GM23338 (cell line): ENCODE measurements at places on chromosomes 7 and 10.
A peak's percentile ranks its signal among the peaks of the same experiment; 100 is the strongest.

- DNase-seq = no peak
Measured at GRCh38 chr7:158002486-158003080, 585.0 kb downstream of the PTPRN2 start.

DNA sequence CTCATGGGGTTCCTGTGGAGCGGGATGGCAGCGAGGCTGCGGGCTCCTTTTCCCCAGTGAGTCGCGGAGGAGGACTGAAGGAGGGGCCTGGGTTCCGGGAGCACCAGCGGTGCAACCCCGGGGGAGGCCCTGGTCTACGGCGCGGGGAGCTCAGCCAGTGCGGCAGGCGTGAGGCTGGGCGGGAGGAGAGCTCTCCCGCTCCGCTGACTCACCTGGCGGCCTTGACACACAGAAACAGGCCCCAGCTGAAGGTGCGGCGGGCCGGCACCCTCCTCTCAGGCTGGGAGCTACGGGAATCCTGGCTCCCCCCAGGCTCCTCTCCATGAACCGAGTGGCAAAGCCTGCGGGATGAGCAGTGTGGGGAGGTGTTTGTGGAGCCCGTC, 6.8 kb upstream of the NOM1 start:
- DNase-seq = peak; percentile 72

GRCh38 chr7:103412151-103412550, 33.9 kb downstream of the SLC26A5 start:
- no peak for DNase-seq

DNA sequence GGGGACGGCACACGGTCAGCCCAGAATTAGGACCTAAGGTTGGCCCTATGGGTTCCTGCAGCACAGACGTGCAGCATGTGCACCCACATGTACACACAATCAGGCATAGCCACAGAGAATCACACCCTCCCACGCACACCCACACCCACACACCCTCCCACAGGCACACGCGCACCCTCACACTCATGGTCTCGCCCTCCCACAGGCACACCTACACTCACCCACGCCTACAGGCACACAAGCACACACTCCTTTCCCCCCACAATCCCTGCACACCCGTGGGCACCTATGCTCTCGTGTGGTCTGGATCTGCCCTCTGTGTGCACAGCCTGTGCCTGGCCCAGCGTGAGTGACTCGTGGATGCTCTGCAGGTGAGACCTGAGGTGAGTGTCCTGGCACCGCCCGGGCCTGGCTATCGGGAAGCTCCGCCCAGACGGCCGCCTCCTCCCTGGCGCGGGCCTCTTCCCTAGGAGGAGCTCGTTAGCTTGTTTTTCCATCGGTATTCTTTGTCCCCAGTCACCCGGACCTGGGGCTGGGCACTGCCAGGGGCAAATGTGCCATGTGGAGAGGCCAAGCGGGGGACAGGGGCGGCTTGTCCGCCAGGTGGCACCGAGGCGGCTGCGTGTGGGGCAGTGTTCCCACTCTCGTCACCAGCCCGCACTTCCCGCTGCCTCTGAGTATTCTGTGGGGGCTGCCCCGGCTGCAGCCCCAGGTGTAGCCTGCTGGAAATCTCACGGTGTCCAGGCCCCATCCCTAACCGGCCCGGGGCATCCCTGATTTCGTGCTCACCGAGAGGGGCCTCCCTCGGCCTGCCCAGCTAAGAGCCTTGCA, 110.2 kb upstream of the FAM20C start:
- peak; percentile 58 for DNase-seq

- no peak for DNase-seq
Measured at GRCh38 chr10:132537684-132538001, at the start of gene INPP5A. TSS of gene INPP5A (plus strand) at chr10:132537787. CDS start at chr10:132538097, 310 bp downstream.

DNA sequence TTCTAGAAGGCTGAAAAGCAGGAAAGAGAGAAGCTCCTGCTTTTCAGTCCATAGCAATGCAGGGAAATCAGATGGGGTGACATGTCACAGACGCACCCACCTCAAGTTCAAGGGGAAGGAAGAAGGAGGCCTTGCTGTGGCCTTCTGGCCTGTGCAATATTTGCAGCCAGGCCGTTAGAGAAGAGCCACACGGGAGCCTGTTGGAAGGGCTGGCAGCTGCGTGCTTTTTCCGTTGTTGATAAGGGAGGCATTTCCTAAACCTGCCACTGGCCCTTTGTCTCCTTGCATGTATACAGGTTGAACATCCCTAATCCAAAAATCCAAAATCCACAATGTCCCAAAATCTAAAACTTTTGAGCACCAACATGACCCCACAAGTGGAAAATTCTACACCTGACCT, 492.5 kb upstream of the ZMIZ1 start:
- no peak for DNase-seq
